Right hindlimb (tissue), 1 donor: ENCODE measurements at places on chromosomes 12 and 14.

GRCh38 chr12:88238406-88238805 lies 96.3 kb downstream of the TMTC3 start:
- DNase-seq, result no peak

GRCh38 chr14:95652690-95653089 lies 33.5 kb upstream of the TCL1B start:
- DNase-seq, result no peak

DNA sequence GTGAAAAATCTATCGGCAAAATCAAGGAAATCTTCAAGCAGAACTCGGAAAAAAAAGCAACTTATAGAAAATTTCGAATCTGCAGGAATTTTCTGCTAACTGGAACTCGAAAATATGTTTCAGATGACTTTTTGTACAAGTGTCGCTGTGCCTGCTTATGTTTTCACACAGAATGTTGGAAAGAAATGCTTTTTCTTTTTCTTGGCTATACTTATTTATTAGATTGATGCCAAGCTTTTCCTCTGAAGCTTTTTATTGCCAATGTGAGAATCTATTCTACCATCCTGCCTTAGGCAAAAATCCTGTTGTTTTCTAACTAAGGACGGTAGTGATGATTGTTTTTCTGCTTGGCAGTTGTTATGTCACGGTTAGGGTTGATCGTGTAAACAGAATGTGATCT lies 65.8 kb downstream of the TRHDE start:
- DNase-seq, result no peak

DNA sequence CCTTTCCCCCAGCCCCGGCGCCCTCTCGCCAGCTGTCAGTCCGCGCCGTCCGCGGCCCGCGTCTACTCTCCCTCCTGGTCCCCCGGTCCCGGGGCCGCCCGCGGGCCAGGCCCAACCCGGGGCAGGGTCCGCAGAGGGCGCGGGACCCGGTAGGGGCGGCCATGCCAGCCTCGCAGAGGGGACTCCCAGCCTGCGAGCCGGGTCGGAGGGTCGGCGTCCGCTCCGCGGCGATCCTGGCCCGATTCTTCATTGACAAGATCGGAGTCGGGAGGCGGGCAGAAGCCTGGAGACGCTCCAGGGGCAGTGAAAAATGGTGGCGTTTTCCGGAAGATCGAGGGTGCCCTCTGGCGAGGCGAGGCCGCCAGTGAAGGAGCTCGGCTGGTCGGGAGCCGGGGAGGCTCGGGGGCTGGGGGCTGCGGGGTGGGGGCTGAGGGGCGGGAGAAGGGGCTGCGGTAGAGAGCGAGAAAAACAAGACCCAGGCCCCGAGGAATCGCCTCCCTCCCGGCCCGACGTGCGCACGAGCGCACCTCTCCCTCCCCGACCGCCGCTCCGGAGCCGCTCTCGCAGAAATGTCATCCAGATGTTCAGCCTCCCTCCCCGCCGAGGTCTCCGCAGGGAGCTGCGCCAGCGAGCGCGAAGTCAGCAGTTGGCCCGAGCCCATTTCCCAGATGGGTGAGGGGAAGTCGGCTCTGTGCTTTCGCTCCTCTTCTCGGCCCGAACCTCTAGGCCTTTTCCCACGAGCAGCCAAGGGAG lies 647 bp upstream of the TGFB3 start:
- peak; percentile 93 for DNase-seq

DNA sequence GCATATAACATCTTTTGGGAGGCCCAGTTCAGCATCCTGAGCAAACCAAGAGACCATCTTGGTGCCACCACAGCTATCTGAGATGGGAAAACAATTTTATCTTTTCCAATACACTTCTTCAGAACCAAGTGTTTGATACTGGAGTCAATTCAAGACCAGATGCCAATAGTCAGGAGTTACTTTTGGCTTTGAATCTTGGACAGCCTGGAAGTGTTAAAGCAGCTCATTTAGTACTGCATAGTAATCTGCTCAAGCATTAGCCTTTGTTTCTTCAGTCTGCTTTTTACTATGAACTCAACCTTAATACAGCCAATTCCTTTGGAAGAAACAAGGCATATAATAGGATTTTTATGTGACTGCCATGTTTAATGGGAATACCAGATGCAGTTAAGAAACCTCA lies 81.9 kb upstream of the TSPAN8 start:
- DNase-seq, result no peak

- DNase-seq, result no peak
Measured at GRCh38 chr12:89393551-89394121, 41.3 kb upstream of the DUSP6 start.

GRCh38 chr12:122955156-122955555 lies 11.1 kb downstream of the ABCB9 start:
- DNase-seq, result no peak

GRCh38 chr12:3683670-3684069 lies 69.2 kb downstream of the CRACR2A start:
- no peak for DNase-seq

DNA sequence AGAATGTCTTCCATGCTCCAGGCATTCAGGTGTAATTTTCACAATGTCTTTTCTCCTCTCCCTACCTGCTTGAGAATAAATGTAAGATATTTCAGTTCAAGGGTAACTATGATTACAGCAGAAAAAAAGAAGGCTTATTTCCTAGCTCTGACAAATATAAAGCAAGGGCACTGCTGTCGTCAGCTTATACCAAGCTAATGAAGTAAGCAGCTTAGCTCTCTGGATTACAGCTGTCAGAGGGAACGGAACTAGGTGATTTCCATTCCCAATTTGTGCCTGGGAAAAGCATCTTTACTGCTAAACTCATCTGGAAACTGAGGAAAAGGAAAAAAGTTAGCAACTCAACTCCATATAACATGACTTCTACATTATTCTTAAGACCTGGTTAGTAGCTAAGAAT lies 56.5 kb downstream of the ZFYVE26 start:
- no peak for DNase-seq

GRCh38 chr12:712172-712863 lies 40.1 kb upstream of the WNK1 start:
- DNase-seq, result peak; percentile 62

DNA sequence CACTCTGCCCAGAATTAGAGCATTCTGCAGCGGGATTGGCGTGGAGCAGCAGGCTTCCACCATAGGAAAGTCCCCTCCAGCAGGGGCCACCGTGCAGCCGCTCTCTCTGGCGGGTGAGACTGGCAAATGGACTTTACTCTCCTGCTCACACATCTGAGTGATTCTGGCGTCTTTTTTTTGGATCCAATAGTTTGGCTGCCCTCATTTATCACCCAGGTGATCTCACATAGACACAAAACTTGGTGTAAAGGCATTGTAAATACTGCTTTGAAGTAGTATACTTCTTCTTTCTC lies 130.3 kb downstream of the TGFB3 start:
- no peak for DNase-seq

DNA sequence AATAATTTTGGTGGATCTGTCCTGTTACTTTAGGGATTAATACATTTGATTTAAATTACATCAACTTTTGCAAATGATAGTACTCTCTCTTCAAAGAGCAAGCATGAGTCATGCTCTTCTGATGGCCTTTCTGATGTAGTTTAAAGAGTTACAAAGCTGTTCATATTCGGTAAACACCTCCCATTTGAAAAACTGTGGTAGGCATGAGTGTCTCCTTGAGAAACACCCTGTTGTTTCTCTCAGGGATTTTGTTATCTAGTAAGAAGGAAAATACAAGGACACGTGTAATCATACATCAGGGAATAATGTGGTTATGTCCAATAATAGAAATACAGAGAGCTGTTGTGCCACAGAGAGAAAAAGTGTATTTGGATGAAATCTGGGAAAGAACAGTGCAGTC lies 53.3 kb upstream of the E2F7 start:
- no peak for DNase-seq

DNA sequence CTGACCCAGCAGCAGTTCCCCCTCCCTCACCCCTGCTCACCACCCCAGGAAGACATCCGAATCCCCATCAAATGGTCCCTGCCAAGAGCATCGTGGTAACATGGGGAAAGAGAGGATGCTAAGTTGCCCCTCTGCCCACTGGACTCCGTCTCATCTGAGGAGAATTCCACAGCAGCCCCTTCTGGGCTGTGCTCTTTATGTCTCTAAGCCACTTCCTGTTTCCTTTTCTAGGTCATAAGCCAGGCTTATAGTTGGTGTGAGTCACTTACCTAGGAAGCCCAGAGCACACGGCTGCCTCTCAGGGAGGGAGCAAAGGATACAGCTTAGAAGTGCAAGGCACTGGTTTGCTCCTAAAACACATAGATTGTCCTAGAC lies 76.0 kb downstream of the VCPKMT start:
- DNase-seq, result no peak

GRCh38 chr12:109016978-109017377 lies 3.9 kb downstream of the SVOP start:
- DNase-seq, result no peak

DNA sequence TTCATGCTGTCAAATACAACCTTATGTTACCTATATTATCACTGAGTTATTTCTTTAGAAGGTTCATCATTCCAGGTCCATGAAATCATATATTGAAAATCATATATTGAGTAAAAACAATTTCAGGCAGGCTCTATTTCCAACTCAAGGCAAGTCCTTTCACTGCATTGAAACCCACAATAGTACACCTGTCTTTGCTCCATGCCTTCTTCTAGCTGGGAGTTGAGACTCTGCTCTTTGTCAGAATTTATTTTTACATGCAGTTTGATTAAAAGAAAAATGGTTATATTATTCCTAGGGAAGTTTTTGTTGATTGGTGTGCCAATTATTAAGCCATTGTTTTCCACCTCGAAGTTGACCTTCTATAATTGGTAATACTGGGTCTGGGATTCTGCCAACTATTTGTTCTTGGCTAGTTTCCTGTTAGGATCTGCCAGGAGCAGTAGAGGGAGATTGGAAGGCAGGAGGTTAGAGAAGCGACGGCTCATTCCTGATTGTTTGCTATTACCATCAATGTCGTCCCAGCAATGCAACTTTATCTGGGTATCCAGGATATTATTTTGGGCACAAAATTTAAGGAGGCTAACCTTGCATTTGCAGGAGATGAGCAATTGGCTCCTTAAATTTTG lies 79.5 kb upstream of the MIS18BP1 start:
- DNase-seq, result no peak

DNA sequence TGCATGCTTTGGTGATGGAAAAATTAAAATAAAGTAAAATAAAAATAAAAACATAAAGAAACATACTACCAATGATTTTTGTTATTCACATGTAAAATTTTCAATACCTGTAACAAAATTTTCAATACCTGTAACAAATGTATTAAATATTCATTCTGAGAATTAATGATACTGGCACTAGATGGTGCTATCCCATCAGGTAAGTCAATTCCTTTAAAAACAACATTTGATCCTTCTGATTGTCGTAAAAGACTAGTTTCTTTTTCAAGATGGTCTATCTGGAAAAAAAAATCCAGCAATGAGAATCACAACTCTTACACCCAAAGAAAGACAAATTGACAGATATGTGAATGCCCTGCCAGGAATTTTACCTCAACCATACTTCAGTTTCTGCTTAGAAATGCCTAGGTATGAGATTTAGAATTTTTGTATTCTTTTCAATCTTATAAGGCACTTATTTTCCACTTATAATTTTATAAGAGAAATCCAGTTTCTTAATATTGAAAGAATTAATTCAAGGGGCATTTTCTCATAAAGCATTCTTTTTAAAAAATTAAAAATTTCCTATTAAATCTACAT lies 30.7 kb downstream of the CEP290 start:
- DNase-seq, result no peak

DNA sequence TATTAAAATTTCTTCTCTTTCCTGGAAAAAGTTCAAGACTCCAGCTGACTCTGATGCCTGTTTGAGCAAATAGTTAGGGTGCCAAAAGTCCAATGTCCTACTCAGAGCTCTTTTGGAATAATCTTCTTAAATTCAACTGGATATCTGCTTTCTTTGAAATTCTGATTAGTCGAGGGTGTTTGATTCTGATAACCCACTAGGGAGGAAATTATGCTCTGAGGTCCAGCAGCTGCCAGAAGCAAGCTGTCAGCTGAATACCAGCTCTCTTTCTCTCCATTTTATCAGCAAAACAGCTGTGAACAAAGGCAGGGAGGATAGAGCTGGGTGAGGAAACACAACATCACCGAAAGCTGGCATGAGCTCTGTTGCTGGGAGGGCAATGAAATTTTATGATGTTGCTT lies 141.5 kb downstream of the CAND1 start:
- DNase-seq, result peak; percentile 47

- no peak for DNase-seq
Measured at GRCh38 chr12:104010606-104011169, 39.3 kb downstream of the GLT8D2 start.

DNA sequence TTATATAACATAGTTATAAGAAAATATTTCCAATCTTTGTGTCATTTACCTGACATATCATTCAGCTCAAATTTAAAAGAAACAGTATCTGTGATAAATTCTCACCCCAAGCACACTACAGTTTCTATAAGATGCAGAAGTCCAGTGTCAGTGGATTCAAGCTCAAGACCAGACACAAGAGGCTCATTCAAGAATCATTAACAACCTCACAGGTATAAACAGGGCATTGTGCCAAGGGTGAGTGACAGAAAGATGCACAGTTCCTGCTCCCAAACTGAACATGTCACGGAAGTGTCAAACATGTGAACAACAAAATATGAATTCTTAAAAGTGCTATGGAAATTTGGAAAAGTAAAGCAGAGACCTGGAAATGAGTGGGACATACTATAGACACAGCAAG lies 12.8 kb downstream of the ATP2B1 start:
- DNase-seq, result no peak

DNA sequence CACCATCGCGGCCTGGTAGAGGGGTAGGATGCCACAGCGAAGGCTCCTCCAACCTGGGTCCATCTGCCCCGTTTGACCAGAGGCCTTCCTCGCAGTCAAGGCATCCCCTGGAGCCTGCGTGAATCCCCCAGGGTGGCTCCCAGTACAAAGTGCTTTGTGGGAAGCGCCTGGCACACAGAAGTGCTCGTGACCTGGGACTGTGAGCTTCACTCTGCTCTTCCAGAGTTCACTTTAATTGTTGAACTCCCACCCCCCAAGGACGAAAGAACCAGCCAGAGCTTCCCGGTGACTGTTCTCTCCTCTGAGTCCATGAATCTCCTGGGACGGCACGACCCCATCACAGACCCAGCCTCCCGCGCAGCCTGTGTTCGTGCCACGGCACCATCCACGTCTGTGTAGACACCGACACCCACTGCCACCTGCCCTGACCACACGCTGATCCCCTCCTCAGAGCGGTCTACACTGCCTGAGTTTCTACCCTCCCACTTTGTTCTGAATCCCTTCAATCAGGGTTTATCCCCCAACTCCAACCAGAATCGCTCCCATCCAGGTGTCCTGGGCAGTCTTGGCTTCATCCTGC lies 15.9 kb downstream of the P2RX2 start:
- no peak for DNase-seq
